ENCODE measurements at places on chromosomes 13 and 19.

- DNase-seq, result no peak
Observed at GRCh38 chr13:99197117-99197651, 3.5 kb upstream of the UBAC2 start.

GRCh38 chr19:38745316-38745715 lies 1.0 kb upstream of the CAPN12 start:
- DNase-seq, result peak; percentile 5

GRCh38 chr13:33280923-33281322 lies 4.6 kb downstream of the STARD13 start:
- DNase-seq, result no peak

DNA sequence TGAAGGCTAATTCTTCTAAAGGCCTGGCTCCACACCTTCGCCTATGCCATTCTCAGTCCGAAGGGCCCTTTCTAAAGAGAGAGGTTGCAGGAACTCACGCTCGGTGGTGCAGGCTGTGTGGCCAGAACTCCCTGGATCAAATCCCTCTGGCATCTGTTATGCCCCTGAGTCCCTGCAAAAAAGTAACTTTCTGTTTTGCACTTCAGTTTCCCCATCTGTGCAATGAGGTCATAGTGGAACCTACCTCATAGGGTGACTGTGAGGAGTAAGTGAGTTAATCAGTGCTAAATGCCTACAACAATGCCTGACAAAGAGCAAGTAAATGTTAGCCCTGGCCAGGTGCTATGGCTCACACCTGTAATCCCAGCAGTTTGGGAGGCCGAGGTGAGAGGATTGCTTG lies 7.3 kb downstream of the IGSF23 start:
- DNase-seq, result no peak

- DNase-seq, result no peak
Observed at GRCh38 chr13:89897681-89898080, 1449.8 kb upstream of the MIR17HG start.

- DNase-seq, result no peak
Observed at GRCh38 chr13:76622315-76623040, 263.7 kb downstream of the KCTD12 start.

GRCh38 chr19:9178901-9179300 lies at the start of gene OR7D2:
OR7D2 (plus strand) TSS chr19:9178979; CDS start chr19:9185782, 6,803 bp downstream.
- no peak for DNase-seq

DNA sequence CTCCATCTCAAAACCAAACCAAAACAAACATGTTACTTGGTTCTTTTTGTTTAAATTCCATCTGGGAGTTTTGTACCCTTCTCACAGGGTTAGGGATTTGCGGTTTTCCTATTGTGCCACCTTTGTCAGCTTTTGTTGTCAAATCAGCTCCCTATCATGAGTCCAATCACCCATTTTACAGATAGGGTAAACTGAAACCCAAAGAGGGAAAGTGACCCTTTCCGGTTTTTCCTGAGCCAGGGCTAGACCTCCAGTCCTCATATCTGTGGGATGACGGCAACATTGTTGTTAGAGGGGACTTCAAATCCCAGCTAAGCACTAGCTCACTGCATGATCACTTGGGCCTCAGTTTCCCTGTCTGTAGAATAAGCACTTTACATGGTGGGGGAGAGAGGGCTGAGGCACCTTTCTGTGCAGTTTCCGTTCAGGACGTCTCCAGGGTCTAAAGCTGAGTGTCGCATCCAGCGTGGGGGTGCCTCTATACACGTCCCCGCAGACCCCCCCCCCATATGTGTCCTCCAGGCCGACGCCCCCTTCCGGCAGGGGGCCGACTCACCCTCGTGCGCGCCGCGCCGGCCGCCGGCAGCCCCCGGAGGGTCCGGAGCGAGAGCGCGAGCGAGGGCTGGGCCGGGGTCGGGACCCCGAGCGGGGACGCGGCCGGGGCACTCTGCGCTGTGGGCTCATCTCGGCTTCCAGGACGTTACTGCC lies 3.9 kb downstream of the CCDC194 start:
- peak; percentile 37 for DNase-seq

DNA sequence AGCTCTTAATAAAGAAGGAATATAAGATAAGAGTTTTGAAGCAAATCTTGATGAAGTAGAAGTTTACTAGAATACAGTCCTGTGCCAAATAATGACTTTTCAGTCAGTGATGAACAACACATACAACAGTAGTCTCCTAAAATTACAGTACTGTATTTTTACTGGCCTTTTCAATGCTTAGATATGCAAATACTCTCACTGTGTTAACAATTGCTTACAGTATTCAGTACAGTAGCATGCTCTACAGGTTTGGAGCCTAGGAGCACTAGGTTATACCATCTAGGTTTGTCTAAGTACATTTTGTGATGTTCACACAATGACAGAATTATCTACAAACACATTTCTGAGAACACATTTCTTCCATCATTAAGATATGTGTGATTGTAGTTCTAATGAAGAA lies 316.7 kb upstream of the KLHL1 start:
- DNase-seq, result no peak

- peak; percentile 24 for DNase-seq
Observed at GRCh38 chr13:112928972-112929782, 39.8 kb upstream of the MCF2L start.

DNA sequence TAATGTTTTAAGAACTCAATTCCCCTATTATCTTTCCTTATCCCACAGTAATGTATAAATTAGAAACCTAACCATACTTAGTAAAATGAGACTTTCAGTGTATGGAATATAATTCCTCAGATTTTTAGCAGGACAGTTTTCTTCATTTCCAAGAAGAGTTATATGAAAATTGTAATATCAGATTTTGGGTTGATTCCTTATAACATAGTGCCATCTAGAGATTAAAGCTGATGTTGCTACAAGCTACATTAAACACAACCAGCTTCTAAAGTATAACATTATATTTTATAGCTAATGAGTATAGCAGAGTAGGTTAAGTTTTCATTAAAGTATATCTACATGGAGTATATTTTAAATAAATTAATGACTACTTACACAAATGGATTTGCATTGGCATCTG lies 99.7 kb upstream of the MIR17HG start:
- peak; percentile 14 for DNase-seq

DNA sequence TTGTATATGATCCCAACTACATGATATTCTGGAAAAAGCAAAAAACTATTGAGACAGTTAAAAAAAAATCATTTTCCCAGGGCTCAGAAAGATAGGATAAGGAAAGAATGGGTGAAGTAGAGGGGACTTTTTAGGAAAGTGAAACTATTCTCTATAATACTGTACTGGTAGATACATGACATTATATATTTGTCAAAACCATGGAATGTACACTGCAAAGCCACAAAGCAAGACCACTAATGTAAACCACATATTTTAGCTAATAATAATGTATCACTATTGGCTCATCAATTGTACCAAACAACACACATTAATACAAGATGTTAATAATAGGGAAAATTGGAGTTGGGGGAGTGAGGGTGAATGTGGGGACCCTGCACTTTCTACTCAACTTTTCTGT lies 182.6 kb downstream of the EFNB2 start:
- DNase-seq, result no peak

DNA sequence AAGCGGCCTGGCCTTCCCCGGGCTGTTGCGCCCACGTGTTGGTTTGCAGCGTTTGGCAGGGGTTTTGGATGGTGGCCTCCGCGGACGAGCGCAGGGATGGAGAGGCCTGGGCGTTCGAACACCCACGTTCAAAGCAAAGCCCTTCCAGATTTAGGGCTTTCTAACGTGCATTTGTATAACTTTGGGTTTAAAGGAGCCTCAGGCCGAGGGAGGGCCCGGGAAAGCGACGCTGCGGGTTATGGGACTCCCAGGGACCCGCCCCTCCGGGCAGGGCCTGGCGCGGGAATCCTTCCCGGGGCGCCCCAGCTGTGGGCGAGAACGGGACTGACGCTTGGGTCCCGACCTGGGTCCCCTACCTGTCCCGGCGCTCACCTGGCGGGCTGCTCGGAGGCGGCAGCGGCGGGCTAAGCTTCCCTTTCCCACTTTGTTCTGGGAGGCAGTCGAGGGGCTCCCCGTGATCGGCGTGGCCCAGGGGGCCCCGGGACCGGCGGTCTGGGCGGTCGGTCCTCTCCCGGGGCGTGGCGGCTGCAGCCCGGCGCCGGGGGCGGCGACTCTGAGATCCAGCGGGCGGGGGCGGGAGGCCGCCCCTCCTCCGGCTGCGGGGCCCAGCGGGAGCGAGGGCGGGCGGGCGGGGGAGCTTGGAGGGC lies at the start of gene FBXO17:
TSS of gene FBXO17 (minus strand) at position 529 of the 647 bp plus-strand sequence. CDS start 25,423 bp downstream, outside the sequence.
- DNase-seq, result peak; percentile 82

- DNase-seq, result no peak
Observed at GRCh38 chr19:33187183-33187540, 7.0 kb upstream of the LRP3 start.

Data from astrocyte of the hippocampus (primary cell).